ENCODE measurements at places on chromosomes 3 and 15.

DNA sequence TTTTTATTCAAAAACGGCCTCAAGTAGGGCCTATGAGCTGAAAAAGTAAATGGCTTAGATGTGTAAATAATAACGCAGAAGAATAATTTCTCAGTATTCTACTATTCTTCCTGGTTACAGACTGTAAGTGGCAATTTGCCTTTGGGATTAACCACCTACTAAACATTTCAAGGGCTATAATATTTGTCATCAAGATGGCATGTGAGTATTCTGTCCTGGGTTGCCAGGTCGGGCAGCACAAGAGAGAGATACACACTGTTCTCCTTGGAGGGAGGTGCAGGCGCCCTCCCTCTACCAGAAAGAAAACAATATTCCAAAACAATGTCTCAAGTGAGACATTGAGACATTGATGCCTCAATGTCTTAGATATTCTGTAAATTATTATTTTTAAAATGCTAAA, 278.4 kb downstream of the OCA2 start:
- DNase-seq = no peak

GRCh38 chr3:106529738-106530137, 660.9 kb upstream of the CBLB start:
- DNase-seq = no peak

GRCh38 chr3:37443363-37444035, 269.1 kb upstream of the LRRFIP2 start:
- no peak for DNase-seq

DNA sequence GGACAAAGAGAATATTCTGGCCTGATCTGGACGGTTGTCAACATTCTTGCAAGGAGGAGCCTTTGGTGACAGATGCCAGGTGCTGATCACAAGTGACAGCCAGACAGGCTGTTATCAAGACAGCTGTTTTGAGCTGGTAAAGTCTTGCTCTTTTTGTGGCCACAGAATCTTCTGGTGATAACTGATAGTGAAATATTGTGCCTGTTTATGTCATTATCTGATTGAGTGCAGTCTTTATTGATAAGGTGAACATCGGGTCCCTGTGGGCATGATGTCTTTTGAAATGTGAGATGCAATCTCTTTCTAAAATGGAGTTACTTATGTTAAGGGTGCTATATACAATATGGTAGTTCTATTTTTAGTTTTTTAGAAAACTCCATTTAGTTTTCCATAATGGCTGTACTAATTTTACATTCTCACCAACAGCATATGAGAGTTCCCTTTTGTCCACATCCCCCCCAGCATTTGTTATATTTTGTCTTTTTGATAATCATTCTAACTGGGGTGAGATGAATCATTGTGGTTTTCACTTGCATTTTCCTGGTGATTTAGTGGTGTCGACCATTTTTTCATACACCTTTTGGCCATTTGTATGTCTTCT, 10.7 kb downstream of the CEP63 start:
- DNase-seq = no peak

- no peak for DNase-seq
Measured at GRCh38 chr3:112633757-112634156, 7.2 kb downstream of the CCDC80 start.

GRCh38 chr3:52786330-52787215, 8.0 kb upstream of the ITIH3 start:
- no peak for DNase-seq

- DNase-seq = no peak
Measured at GRCh38 chr15:67531379-67531914, 10.5 kb downstream of the C15orf61 start.

DNA sequence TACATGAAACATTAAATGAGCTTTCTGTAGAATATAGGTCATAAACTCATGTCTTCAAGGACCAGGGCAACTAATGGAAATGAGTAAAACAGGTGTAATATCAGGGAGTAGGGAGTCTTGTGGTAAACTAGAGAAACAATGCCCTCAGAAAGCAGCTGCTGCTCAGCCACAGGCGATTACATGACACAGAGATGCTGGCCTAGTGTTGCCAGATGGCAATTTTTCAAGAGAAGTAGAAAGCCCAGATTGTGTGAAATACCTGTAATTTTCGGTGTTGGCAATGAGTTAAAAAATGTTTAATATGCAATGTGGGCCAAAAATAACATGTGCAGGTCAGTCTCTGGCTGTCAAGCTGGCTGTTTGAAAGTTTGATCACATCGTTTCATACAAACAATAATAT, 23.4 kb downstream of the NCEH1 start:
- no peak for DNase-seq

- DNase-seq = no peak
Measured at GRCh38 chr15:99393641-99394040, 142.4 kb downstream of the LRRC28 start.

- DNase-seq = no peak
Measured at GRCh38 chr3:193863657-193864357, 270.8 kb downstream of the OPA1 start.

DNA sequence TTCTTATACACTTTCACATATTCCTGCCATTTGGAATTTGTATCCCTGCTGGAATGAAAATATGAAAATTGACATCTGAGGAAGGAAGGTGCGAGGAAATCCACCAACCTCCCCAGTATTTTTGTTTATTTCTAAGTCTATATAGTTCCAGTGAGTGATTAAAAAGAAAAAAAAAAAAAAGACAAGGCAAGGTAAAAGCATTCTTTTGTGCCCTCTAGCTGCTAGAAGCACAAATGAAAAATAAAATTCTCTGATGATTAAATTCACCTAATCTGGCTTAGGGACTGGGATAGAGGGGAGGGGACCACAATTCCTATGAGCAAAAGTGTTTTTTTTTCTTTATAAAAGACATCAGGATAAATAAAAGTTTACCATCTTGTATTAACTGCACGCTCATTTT, 370.9 kb downstream of the NR2F2 start:
- no peak for DNase-seq

GRCh38 chr3:141240687-141241615, 9.3 kb downstream of the PXYLP1 start:
- no peak for DNase-seq

DNA sequence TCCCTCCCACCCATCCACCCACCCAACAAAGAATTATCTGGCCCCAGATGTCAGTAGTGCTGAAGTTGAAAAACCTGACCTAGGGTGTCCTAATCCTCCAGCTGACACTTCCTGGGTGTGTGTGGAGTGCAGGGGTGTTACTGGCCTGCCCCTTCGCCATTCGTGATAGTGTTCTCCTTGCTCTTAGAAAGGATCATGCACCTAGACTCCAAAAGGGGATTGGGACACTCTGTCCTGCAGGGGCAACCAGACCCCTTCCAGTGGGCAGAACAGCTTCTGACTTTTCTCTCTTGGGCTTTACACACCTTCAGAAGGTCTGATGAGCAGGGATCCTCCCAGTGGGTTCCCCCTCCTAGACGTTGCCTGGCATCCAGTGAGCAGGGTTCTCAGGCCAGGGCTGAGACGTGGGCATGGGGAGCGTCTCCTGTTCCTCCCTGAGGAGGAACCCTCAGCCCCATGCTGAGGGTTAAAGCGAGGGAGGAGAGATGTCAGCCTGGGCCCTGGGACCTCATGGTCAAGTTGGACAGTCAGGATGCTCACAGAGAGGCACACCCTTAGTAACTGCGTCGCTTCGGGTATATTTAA, 75.0 kb downstream of the AAGAB start:
- DNase-seq = no peak

DNA sequence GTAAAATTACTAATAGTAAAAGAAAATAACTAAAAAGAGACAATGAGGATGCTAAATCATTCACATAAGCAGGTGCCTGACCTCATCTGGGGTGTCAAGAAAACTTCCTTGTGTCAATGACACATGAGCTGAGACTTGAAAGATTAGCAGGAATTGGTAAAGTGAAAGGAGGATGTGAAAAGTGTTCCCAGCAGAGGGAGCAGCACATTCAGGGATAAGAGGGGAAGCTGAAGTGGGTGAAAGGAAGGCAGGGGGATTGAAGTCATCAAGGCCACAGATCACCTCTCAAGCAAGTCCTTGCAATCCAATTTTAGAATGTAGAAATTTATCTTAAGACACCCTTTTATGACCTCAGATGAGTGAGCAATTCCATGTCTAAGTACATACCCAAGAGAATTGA, 60.2 kb upstream of the ACP3 start:
- DNase-seq = peak; percentile 83

GRCh38 chr15:93047621-93048425, 41.2 kb downstream of the RGMA start:
- DNase-seq = no peak

DNA sequence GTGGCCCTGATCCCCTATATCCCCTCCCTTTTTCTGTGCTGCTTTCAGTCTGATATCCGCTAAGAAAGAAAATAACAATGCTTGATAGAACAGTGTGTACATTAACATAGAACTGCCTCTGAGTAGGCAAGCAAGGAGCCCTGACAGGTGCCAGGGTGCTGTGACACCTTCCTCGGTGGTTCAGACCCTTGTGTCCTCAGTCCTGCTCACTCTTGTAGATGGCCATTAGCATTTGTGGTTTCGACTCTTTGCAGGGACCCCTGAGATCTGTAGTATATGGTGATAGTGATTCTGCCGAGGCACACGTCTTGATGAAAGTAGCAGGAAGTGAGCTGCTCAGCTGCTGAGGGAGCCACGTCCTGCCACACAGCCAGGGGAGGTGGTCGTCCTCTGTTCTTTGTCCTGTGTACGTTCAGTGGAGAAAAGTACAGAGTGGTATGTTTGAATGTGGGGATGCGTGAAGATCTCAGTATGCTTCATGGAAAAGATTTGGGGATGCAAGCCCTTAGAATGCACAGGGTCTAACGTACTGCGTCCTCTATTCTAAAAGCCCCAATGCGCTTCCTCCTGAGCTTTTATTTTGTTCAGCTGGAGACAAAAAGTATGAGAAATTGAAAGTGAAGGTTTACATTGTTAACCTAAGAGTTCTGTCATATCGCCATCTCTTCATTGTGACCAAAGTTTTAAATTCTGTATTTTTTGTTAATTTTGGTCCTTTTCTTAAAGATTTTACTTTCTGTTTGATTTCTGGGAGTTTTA, 35.4 kb downstream of the PXYLP1 start:
- no peak for DNase-seq

- peak; percentile 33 for DNase-seq
Measured at GRCh38 chr15:74540161-74540760, 759 bp upstream of the ARID3B start.

DNA sequence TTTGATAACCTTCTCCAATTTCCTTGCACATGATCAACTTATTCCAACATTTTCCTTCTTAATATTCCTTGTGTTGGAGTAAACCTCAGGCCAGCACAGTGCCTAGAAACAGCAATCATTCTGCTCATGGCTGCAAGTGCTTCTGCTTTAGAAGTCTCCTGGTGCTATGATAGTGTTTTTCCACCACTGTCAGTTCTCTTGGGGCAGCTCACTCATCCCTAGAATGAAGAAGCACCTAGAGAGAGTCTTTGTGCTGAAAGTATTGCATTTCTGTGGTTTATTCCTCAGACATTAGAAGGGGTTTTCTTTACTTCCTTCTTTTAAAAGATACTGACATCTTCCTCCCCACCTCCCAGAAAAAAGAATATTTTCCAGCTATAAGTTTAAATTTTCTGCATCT, 183.5 kb downstream of the RYR3 start:
- DNase-seq = no peak

DNA sequence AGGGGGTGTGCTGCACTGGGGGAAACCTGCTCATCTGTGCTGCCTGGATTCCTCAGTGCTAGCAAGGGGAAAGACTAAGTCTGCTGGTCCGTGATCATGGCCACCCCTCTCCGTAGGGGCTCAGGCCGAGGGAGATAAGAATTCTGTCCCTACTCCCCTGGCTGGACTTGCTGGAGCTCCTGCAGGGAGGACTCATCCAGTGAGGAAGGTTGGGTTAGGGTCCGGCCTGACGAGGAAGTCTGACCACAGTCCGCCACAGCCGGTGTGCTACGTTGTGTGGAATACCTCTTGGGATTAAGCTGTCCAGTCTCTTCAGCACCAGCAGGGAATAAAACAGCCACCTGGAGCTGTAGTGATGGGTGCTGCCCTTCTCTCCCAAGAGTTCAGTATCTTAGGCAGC, 1309.1 kb upstream of the CADM2 start:
- DNase-seq = no peak

DNA sequence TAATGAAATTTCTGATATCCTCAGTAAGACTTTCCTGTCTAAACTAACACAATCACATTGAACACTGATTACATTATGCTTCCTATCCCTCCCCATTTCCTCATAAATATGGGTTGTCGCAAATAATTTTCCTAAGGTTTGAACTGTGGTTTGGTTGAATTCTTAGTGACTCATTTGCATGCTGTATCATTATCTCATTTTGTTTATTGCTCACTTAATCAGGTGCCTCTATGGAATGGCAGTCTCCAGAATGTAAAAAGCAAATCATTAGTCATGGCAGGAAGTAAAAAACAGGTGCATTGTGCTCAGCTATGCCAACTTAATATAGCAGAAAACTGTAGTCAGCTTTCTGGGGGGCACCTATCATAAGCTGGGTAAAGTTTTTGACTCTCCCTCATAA, 216.0 kb upstream of the ZBTB20 start:
- DNase-seq = no peak

GRCh38 chr3:54791501-54792156, 136.2 kb downstream of the LRTM1 start:
- DNase-seq = no peak

DNA sequence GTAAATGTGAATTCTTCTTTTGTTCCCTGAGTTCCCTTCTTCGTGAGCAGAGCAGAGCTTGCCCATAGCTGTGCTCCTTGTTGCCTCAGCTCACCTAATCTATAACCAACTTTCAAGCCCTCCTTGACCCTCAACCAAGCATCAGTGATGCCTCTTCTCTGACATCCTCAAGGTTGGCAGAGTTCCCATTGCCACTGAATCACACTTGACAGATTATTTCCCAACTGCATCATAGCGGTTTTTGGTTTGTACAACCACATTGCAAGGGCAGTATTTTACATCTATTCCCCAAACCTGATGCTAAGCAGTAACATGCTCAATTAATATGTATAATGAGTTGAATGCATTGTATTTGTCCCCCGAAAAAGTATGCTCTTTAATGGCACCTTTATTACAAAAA, 133.0 kb upstream of the SNTN start:
- no peak for DNase-seq

GRCh38 chr15:65326818-65327217, 22.3 kb downstream of the RNU5B-1 start:
- DNase-seq = no peak

DNA sequence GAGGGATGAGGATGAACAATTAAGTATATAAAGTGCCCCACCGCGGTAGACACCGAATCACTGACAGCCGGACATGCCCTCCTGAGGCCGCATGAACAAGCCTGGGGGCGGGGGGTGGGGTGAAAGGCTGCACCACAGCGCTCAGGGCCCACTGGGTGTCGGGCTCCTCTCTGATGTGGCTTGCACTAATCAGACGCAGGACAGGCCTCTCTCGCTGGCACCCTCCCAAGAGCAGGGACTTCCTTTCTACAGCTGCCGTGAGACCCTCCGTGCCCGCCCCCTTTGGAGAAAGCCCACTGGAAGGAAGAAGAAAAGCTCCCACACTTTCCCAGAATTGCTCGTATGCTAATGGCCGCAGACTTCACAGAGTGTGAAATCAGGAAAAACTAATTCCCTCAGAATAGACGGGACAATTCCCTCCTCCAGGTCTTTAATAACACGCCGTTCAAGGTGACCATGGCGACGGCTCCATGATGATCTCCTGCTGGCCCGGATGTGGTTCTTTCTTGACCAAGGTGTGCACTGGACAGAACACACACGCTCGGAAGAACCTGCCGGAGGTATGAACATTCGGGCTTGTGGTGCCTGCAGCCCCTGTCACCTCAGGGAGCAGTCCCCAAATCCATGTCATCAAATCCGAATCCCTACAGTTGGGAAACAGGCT, 32.0 kb downstream of the IQSEC1 start:
- DNase-seq = no peak
